ENCODE measurements at places on chromosomes 3 and 15. TPM values are rescaled to one million over a fixed set of nuclear protein-coding genes. Genes with fewer than 3 reads are reported as not detected.

GRCh38 chr15:67019884-67020520 is 45.4 kb upstream of the SMAD3 start:
- DNase-seq = no peak

- DNase-seq = no peak
Measured at GRCh38 chr3:116186049-116186448, 259.2 kb downstream of the LSAMP start.

DNA sequence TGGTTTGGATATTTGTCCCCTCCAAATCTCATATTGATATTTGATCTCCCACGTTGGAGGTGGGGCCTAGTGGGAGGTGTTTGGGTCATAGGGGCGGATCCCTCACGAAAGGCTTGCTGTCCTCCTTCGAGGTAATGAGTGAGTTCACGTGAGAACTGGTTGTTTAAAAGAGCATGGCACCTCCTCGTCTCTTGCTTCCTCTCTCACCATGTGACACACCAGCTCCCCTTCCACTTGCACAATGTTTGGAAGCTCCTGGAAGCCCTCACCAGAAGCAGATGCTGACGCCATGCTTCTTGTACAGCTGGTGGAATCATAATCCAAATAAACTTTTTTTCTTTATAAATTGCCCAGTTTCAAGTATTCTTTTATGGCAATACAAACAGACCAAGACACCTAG is 38.6 kb downstream of the RFTN1 start:
- no peak for DNase-seq

- no peak for DNase-seq
Measured at GRCh38 chr15:66112388-66112787, 141.2 kb downstream of the MEGF11 start.

- no peak for DNase-seq
Measured at GRCh38 chr3:46947981-46948791, 28.4 kb downstream of the CCDC12 start.

DNA sequence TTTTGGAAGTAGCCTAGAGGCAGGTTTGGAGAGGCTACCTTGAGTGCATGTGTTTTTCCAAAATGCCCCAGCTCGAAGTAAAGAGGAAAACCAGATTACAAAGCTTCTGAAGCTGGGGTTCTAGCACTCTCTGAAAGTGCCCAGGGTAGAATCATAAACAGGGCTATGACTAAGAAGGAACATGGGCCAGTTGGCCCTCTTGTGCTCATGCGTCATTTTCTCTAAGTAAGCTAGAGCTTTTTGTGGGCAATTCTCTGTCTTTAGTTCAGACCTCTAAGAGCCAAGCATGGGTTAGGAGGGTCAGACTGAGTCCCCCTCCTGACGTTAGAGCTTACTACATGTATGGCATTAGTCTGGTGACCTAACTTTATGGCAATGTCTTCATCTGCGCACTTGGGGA is 129.5 kb upstream of the UMPS start:
- no peak for DNase-seq

DNA sequence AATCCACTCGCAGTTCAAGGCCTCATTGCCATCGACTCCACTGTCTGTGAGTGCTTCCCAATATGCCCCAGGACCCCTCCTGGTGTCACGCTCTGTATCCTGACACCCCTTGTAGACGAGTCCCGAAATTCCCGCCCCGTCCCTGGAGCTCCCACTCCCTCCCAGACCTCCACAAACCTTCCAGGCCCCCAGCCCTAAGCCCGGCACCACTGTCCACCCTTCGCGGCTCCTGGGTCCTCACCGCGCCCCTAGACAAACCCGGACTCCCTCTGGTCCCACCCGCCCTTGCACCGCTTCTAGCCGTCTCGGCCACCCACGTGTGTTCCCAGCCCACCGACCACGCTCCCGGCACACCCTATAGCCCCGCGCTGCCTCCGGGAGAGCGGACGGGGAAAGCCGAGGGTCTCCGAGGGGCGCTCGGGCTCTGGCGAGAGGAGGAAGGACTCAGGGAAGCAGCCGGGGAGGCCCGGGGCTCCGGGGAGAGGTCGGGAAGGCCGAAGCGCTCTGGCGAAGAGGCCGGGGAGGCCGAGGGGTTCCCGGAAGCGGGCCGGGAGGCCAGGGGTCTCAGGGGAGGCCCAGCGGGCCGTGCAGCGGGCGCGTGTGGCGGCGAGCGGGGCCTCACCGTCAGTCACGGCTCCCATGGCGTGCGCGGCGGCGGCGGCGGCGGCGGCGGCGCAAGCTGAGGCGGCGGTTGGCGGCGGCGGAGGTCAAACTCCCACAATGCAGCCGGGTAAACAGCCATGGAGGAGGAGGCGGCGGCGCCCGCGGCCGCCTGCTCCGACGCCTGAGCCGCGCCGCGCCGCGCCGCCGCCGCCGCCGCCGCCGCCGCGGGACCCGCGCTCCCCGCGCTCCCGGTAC is at the start of the genes ATXN7 and THOC7:
Gene ATXN7 (plus strand): TSS at position 718 of the 858 bp plus-strand sequence. CDS start 48,732 bp downstream, outside the sequence.
Gene THOC7 (minus strand): TSS at position 656 of the 858 bp plus-strand sequence. CDS start 15 bp downstream, at position 641.
- DNase-seq = peak; percentile 92

- no peak for DNase-seq
Measured at GRCh38 chr3:113287111-113287802, 75.9 kb downstream of the BOC start.

DNA sequence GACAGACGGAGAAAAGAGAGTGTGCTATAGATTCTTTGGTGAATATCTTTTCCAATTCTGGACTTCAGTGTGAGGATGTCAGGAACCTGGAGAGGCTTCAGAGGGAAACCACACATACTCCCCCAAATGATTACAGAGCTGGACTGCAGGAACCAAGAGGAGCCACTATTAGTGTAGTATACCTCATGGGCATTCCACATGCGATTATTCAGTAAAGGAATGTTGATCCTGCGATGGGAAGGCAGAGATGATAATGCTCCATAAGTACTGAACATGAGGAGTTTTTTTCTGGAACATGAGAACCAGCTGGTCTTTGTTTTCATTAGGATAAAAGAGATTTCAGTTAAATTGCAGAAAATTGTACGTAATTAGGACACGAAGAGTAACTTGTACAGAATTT is 18.7 kb downstream of the STARD9 start:
- no peak for DNase-seq

GRCh38 chr3:191372122-191372521 is 41.8 kb upstream of the UTS2B start:
- no peak for DNase-seq

DNA sequence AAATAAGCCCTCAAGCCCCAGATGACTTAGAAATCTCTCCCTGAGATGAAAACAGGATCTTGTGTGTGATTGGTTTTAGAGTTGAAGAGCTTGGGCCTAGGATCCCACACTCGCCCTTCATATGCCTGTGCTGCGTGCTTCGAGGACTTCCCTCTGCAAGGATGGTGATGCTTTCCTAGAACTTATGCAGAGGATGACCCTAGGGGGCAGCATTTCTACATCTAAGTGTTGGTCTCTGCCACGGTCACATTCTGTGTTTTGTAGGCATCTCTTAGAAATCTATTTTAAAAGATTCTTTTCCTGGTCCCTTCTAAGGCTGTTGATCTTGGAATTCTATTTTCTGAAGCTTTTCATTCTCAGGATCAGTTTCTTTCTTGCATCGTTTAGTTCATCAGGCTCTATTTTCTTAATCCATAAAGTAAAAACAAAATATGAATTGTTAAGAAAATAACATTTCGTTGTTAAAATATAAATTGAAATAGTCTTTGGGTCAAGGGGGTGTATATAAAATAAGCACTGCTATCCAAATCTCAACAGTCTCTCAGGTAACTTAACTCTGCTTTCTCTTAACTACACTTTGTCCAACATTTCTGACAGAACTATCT is 45.7 kb downstream of the WDR76 start:
- no peak for DNase-seq

DNA sequence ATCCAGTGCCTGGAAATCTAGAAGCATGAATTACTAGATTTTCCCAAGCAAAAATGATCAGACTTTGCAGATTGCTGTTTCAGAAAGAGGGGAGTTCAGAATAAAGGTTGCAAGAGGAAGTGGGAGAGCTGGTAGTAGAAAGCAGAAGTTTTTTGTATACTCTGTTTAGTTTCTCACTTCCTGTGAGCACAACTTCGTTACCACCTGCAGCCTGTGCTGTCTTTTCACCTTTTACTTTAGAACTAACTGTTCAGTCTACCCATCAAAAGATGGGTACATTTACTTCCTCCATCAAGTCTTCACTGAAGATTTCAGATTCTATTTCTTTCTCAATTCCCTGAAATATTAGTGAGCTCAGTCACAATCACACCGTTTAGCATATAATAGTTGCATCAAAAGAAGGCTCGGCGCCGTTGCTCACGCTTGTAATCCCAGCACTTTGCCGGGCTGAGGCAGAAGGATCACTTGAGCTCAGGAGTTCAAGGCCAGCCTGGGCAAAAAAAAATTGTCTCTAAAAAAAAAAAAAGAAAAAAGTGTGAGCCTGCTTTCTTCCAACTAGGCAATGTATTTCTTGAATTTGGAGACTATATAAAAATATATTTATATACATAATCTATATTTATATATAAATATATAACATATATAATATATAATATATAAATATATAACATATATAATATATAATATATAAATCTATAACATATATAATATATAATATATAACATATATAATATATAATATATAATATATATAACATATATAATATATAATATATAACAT is 1.8 kb upstream of the CEP97 start:
- no peak for DNase-seq

DNA sequence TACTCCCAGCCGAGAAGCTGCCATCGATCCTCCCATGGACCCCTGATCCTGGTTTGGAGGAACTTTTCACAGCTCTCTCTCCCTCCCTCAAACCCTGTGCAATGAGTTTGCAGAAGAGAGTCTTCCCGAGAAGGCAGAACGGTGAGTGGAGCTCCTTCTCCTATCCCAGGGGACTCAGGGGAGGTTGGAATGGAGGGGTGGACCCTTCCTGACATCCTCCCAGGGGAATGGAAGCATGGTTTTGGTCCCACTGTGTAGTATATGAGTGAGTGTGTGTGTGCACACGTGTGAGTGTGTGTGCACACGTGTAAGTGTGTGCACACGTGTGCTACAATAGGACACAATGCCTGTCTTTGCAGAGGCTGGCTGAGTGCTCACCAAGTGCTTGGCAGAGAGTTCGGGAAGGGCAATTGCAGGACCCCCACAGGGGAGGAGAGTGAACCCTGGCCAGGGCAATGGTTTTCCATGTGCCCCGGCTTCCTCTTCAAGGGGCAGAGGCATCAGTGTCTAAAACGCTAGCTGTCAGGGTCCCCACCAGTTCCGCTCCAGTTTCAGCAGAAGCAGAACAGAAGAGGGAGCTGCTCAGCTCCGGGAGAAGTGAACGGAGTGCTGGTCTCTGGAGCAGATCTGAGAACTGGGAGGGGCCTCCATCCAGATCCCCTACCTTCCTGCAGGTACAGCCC is 13.8 kb upstream of the IL16 start:
- no peak for DNase-seq

DNA sequence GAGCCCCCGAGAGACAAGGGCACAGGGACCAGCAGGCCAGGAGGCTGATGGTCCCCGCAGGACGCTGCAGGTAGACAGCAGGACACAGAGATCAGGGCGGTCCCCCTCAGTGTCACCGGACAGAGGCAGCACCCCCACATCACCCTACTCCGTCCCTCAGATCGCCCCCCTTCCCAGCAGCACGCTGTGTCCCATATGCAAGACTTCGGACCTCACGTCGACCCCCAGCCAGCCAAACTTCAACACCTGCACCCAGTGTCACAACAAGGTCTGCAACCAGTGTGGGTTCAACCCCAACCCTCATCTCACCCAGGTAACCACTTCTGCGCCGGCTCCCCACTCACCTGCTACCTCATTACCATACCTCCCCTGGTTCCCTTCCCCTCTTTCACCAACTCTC is 49.1 kb upstream of the APEH start:
- no peak for DNase-seq

GRCh38 chr15:70033529-70034140 is 64.1 kb downstream of the TLE3 start:
- DNase-seq = no peak

- no peak for DNase-seq
Measured at GRCh38 chr3:139664958-139665357, 12.8 kb downstream of the NMNAT3 start.

The FGD5 gene
- 38.6 TPM for total RNA-seq

The MORC1 gene
- total RNA-seq = not detected

The TM4SF18 gene
- 12.3 TPM for total RNA-seq

The AMT gene
- total RNA-seq = 1.2 TPM

The XCR1 gene
- total RNA-seq = 0.16 TPM

The CILP gene
- total RNA-seq = 27.3 TPM

The LEKR1 gene
- total RNA-seq = 1.2 TPM

The LHFPL4 gene
- total RNA-seq = not detected

The GOLGA8S gene
- total RNA-seq = 0.26 TPM

The ALDH1A2 gene
- 7.5 TPM for total RNA-seq

The ALPK3 gene
- 2.7 TPM for total RNA-seq

The PRSS50 gene
- total RNA-seq = not detected

The CYP8B1 gene
- not detected for total RNA-seq
